Thoracic aorta (tissue), 2 donors: ENCODE measurements at places on chromosomes 2 and 18. TPM values are rescaled to one million over a fixed set of nuclear protein-coding genes. Genes with fewer than 3 reads are reported as not detected.

The DAPL1 gene
- total RNA-seq: not detected

The CRYBA2 gene
- not detected for total RNA-seq

GRCh38 chr2:124755386-124755785 is 730.3 kb downstream of the CNTNAP5 start:
- DNase-seq: no peak

GRCh38 chr2:222825031-222825430 is 35.8 kb upstream of the ACSL3 start:
- DNase-seq: no peak

The HOXD13 gene
- not detected for total RNA-seq

DNA sequence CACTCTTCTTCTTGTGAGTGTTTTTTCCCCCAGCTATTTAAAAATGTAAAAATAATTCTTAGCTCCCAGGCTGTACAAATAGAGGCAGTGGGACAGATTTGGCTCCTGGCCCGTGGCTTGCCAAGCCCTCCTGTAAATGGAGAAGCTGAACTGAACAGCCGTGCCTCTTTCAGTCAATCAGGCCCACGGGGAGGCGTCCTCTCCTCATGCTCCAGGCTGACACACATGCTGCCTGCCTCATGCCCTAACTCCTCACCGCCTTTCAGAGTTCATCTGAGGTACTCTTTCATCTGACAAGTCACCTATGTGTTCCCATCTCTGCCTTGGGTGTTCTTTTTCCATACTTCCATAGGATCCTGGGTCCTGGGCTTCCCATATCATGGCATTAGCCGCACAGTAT is 58.9 kb downstream of the BMP10 start:
- DNase-seq: no peak

GRCh38 chr2:152470861-152471854 is 136.2 kb downstream of the FMNL2 start:
- DNase-seq: no peak

The REG1A gene
- 12.8 TPM for total RNA-seq

- DNase-seq: no peak
These were observed 157.4 kb downstream of the ASXL3 start for GRCh38 chr18:33735428-33735827.

DNA sequence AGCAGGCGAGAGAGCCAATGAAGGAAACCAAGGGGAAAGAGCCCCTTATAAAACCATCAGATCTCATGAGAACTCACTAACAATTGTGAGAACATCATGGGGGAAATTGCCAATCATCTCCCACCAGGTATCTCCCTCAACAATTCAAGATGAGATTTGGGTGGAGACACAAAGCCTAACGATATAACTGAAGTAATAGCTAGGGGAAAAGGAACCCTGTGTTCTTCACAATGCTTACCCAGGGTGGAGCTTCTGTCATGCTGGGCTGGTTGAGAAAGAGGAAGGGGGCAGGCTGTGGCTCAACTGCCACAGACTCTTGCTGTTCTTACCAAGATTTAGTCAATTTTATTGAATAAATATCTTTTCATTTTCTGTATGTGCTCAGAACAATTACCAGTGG is 392.1 kb upstream of the HS6ST1 start:
- no peak for DNase-seq

DNA sequence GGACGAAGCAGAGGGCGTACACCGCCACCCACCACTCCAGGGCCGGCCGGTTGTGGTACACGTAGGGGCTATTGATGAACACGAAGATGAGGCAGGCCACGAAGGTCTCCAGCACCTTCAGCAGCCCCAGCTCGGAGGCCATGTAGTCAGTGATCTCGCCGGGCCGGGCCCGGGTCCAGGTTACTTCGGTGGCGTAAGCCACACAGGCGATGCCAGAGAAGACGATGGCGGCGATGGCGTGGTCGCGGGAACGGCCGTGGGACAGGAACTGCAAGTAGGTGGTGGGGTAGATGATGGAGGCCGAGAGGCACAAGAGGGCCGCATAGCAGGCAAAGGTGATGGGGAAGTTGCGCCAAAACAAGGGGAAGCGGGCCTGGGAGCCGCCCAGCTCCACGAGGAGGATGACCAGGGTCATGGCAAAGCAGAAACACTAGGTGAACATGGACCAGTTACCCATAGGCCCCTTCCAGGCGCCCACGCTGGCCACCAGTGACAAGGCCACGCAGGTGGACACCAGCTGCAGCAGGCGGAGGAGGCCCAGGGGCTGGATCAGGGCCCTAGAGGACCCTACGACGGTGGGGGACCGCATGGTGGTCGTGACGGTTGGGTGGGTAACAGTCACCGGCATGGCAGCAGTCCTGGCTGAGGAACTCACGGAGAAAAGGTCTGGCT is 128.4 kb upstream of the FAM98A start:
- no peak for DNase-seq

GRCh38 chr2:191183516-191183915 is 32.7 kb upstream of the STAT4 start:
- DNase-seq: no peak

The ZNF521 gene
- 8.0 TPM for total RNA-seq

The ITGA4 gene
- 21.9 TPM for total RNA-seq

The GNLY gene
- 1.5 TPM for total RNA-seq

The GREB1L gene
- 12.7 TPM for total RNA-seq

GRCh38 chr2:176129813-176130146 is 275 bp downstream of the HOXD8 start:
- no peak for DNase-seq

The UGT1A3 gene
- total RNA-seq: not detected

The IL36B gene
- not detected for total RNA-seq

The IL1RL1 gene
- total RNA-seq: 32.8 TPM

GRCh38 chr2:96320326-96320725 is 4.8 kb upstream of the ITPRIPL1 start:
- no peak for DNase-seq

DNA sequence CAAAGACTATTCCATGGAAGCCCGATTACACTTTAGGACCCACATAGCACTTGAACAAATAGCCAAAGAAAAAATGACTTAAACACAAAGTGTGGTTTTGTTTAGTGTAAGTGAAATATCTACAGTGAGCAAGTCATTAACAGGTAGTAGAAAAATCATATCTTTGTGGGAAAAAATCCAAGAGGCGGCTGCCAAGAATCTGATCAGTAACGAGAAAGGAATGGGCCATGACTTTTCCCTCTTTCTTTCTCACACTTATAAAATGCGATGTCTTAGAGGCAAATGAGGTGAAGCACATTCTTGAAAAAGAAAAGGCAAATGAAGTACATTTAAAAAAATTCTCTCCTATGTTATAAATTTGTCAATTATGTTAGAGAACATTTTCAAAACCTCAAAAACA is 12.9 kb upstream of the GEMIN6 start:
- DNase-seq: no peak

- no peak for DNase-seq
These were observed 16.9 kb upstream of the HNRNPLL start for GRCh38 chr2:38619458-38620164.

- no peak for DNase-seq
These were observed 50.0 kb downstream of the RBBP8 start for GRCh38 chr18:22983175-22983574.

- DNase-seq: no peak
These were observed 28.0 kb upstream of the EFEMP1 start for GRCh38 chr2:55951533-55951932.

GRCh38 chr2:219870041-219870440 is 242.6 kb downstream of the SLC4A3 start:
- DNase-seq: no peak

The UCN gene
- total RNA-seq: not detected

DNA sequence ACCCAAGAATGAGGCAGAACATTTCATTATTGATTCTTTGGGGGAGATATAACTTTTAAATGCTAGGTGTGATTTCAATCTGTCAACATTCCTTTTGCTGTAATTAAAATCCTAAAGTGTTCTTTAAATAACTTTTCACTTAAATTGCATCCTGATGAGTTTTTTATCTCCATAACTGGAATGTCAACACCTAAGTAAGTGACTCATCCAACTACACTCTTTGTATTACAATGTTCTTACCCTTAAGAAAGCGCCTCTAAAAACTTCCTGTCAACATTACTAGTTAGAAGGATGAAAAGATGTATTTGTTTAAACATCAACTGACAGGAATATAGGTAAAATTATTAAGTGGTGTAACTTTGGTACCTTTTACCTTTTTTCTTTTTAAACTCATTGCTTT is 1657.0 kb downstream of the LRP1B start:
- no peak for DNase-seq

GRCh38 chr2:96801005-96801785 is 14.9 kb upstream of the CNNM3 start:
- peak; percentile 33 for DNase-seq

The PDE6D gene
- total RNA-seq: 30.2 TPM

GRCh38 chr2:96768083-96768561 is 7.4 kb downstream of the CNNM4 start:
- no peak for DNase-seq

GRCh38 chr2:12070581-12070980 is 324.1 kb downstream of the LPIN1 start:
- DNase-seq: no peak

The KIAA2012 gene
- not detected for total RNA-seq

GRCh38 chr2:167966937-167967913 is 280.2 kb downstream of the STK39 start:
- DNase-seq: no peak

DNA sequence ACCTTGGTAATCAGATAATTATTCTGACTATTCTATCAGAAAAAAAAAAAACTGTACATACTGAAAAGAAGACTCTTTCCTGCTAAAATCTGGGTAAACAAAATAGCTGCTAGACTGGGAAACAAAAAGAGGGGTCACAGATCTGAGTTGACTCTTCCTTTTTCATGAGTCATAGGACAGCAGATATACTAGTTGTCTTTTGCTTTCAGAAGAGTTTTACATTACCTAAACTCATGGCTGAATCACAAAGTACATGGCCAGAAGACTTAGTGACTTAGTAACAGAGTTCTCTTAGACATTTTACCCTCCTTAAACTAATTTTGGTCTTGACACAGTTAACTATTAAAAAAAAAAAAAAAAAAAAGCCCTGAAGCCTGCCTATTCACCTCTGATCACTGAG is 834.0 kb upstream of the FSHR start:
- no peak for DNase-seq

The IL1R1 gene
- total RNA-seq: 65.1 TPM

GRCh38 chr2:220673151-220673874 is 898.8 kb downstream of the EPHA4 start:
- DNase-seq: no peak

GRCh38 chr2:80199504-80199903 is 105.0 kb downstream of the LRRTM1 start:
- DNase-seq: no peak

The CCL20 gene
- total RNA-seq: 12.1 TPM

GRCh38 chr18:67134911-67135310 is 381.6 kb downstream of the DSEL start:
- DNase-seq: no peak

GRCh38 chr2:148593421-148593820 is 51.1 kb upstream of the EPC2 start:
- DNase-seq: no peak

DNA sequence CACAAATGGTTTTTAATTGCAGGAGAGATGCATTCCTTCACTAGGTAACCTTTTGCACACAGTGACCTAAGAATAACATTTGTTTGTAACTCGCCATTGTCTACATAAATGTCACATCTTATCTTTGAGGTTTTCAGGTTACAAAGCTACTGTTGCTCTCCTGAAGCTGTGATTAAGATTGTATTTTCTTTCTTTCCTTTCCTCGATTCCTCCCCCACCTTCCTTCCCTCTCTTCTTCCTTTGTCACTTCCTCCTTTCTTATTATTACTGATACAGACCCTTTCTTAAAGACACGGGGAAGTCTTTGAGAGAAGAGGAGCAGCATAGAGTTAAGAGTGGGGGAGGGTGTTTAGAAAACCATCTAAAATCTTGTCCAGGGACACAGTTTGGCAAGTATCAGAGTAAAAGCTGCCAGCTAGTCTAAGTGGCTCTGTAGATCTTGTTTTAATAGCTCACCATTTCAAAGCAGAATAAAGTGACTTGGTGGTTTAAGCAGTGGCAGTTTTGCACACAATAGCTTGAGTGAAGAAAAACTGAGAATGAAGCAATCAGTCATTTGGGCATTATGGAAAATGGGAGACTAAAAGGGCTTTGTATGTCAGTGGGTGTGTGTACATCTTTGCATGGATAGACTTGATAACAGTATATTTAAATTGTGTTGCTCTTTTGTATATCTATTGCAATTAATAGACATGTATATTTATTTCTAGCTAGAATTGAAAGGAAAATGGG is 10.9 kb downstream of the CERS6 start:
- DNase-seq: no peak

The C2orf78 gene
- total RNA-seq: not detected

- no peak for DNase-seq
These were observed 84.6 kb downstream of the DNMT3A start for GRCh38 chr2:25257032-25257552.

DNA sequence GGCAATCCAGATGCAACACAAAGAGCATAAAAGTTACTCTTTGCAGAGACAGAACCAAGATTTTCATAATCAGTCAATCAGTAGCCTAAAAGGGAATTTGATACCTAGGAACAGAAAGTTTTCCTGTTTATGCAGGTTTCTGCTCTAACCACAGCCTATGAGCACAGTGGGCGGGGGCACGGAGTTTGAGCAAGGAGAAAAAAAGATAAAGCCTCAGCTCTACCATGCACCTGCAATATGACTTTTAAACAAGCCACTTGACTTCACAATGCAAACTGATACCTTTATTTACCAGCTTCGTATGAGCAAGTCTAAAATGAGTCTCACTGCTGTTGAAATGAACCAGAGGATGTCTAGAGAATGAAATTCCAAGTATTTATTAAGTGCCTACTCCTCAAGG is 5.6 kb upstream of the LRATD1 start:
- DNase-seq: no peak

- DNase-seq: no peak
These were observed 64.5 kb downstream of the ADI1 start for GRCh38 chr2:3454802-3455201.

- no peak for DNase-seq
These were observed 132.1 kb downstream of the TCF4 start for GRCh38 chr18:55455938-55456337.

The TANC1 gene
- 86.1 TPM for total RNA-seq

- DNase-seq: no peak
These were observed 138.8 kb downstream of the MYO5B start for GRCh38 chr18:50056185-50056584.

The KCNS3 gene
- total RNA-seq: 33.6 TPM

- no peak for DNase-seq
These were observed 416.6 kb upstream of the TRIB2 start for GRCh38 chr2:12300019-12300602.

The ITGB6 gene
- 0.99 TPM for total RNA-seq

DNA sequence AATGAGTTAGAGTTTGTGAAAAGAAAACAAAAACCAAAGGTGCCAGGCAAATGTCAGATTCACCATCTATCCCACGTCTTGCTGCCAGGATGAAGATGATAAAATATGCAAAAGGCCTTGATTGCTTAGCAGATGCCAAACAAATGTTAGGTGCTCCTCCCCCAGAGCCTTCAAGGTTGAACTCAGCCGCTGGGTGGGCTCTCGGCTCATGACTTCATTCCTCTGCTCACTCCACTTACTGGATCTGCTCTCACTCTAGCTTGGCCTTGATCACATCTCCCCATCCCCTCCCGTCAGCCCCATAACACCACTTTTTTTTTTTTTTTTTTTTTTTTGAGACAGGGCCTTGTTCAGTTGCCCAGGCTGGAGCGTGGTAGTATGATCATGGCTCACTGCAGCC is 38.5 kb downstream of the SH2D6 start:
- no peak for DNase-seq
